ENCODE measurements at places on chromosomes 1 and 21.

DNA sequence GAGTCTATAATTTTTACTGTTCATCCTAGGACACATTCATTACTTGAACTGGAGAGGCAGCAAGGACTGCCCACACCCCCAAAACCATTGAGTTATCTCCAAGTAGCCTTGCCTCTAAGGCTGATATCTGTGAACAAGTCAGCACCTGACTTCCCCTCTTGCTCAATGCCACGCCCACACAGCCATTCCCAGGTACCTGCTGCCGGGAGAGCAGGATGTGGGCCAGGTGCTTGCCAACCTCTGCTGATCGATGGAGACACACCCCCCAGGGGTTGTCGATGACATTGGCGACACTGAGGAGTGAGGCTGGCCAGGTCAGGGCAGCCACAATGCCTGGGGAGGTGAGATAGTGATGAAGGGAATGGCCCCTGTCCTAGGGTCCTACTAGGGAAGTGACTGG is 60.1 kb downstream of the TMCO4 start:
- no peak for DNase-seq

- no peak for DNase-seq
Observed at GRCh38 chr1:51303751-51304251, 26.6 kb downstream of the TTC39A start.

GRCh38 chr1:56645677-56646305 is 677 bp downstream of the PRKAA2 start:
- DNase-seq: no peak

DNA sequence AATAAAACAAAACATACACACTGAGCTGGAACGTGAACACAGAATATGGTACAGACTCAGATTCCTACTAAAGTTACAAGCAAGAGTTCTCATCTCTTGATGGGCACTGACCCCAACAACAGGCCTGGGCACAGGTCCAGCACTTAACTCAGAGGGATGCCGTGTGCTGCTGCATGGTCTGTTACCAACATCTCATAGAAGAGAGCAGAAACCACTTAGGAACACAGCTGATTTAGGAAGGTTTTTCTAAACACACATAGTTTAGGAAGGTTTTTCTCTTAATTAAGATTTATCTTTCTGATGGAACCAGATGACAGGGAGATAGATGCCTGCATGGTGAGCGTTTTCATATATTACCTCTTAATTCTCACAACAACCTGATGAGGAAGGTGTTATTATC is 1.5 kb downstream of the GCLM start:
- no peak for DNase-seq

DNA sequence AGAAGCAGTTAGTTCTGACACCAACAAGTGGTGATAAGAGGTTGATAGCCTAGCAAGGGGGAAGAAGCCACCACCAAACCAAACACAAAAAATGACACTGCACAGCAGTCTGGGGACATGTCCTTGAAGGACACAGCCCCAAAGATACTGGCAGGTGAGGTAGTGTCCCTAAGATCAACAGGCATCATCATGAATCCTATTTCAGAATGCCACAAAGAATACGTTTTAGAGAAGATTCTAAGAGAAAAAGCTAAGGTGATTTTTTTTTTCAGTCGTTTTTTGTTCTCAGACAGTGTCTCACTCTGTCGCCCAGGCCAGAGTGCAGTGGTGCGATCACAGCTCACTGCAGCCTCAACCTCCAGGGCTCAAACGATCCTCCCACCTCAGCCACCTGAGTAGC is 19.6 kb downstream of the MTHFR start:
- no peak for DNase-seq

GRCh38 chr21:28993293-28993629 is 584 bp upstream of the LTN1 start:
- DNase-seq: no peak

GRCh38 chr1:52544665-52545525 is 8.0 kb downstream of the TUT4 start:
- no peak for DNase-seq

- peak; percentile 27 for DNase-seq
Observed at GRCh38 chr21:41816583-41817165, 49.8 kb upstream of the RIPK4 start.

DNA sequence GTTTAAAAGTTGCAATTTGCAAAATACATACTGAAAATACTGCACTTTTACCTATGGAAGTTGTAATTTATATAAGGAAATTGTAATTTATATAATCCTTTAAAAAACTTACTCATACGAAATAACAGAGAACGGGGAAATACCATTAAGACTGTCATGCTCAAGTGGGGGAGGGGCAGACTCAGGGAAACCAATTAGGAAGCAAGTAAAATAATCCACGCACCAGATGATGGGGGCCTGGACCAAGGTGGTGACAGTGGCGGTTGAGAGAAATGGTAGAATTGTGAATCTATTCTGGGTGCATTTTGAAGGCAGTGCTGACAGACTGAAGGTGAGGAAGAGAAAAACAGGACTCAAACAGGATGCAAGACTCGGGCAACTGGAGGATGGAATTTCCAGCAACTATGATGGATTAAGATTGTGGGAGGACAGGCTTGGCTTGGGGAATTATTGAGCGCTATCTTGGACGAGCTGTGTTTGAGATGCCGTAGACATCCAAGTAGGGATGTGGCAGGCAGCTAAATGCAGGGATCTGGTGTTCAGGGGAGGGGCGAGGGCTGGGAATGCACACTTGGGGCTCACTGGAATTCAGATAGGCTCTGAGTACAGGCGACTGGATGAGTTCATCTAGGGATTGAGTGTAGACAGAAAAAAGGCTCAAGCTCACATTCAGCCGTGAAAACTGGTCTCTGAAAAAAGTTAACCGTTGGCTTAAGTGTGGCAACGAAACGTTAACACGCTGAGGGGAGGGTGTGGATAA is 977 bp downstream of the LCA5L start:
- DNase-seq: no peak

DNA sequence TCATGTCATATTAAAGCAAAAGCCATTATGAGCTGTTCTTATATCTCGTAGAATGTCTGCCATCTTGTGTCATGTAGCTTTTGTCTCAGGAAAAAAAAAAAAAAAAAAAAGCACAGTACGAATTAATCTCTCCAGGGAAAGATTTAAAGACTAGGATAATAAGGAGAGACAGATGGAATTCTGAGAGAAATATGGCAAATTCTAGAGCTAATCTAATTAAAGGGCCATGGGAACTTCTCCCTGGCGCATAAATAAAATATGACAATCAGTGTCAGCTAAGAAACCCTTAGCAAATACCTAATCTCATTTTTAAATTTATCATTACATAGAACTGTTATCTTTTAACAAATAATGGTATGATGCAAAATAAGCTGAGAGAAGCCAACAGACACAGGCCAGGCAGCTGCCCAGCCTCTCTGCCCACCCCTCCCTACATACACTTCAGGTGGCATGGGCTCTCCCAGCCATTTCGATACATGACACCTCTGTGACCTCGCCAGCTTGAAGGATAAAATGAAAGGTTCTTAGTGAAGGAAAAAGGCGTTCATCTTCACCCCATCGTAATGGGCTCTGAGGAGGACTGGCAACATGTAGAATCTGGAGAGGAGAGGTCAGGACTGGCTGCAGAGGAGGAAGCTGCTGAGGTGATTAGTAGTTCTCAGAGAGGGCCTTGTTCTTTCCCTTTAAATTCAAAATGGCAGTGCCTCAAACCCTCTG is 39.8 kb downstream of the DISC1 start:
- no peak for DNase-seq

DNA sequence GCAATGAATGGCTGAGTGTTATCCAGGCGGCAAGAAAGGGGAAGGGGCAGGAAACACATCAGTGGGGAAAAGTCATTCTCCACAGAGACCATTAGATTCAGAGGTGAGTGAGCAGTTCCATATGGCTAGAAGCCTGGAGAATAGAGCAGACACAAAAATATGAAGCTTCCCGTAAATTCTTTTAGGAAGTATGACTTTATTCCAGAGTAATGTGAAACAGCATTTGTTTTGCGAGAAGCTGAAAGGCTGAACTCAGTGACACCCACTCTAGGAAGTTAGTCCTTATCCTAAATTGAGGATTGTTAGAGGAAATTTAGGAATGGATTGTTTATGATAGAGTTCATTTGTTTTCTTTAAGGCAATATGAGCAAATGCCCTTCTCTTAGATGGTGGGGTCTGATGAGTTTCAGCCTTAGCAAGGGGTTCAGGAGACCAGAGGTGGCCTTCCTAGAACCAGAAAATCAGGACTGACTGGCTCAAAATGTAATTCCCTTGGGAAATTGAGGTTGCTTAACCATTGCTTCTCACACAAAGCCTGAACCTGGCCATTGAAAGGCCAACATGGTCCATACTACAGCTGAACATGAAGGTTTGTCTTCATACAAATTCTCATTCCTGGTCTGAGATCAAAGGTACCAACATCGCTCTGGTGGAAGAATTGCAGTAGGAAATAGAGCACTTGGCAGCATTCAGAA is 167.5 kb downstream of the TPR start:
- no peak for DNase-seq

DNA sequence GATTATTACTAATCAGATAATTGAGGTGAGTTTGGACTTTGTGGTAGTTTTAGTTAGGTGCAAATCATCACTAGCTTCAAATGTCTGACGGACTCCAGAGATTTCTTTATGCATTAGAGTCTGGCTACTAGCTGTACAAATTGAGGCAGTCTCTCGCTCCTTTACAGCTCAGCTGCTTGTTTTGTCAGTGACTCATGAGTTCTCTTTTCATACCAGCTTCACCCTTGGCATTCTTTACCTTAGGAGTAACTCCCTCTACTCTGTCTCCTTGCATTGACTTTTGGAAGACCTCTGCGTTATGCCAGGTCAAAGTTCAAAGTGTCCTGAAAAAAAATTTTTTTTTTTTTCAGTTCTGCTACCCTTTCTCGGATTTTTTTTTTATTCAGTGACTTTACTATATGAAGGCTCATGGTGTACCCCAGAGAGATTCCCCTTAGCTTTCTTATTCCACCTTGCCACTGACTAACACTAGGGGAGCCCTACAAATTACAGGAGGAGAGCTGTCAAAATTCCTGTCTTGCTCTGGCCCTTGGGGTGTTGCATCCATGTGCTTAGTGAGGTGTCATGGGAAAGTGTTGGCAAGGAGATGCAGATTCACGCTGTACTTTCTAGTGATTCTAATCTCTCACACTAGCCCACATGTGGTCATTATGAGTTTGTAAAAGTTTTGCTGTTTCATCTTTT is 576.6 kb downstream of the ADGRL2 start:
- no peak for DNase-seq

Measured in Jurkat, Clone E6-1 (cell line).